Lung (tissue), 17 donors: ENCODE measurements at places on chromosomes 3 and 15.

- no peak for DNase-seq
Measured at GRCh38 chr3:59374818-59375211, 325.0 kb upstream of the CFAP20DC start.

DNA sequence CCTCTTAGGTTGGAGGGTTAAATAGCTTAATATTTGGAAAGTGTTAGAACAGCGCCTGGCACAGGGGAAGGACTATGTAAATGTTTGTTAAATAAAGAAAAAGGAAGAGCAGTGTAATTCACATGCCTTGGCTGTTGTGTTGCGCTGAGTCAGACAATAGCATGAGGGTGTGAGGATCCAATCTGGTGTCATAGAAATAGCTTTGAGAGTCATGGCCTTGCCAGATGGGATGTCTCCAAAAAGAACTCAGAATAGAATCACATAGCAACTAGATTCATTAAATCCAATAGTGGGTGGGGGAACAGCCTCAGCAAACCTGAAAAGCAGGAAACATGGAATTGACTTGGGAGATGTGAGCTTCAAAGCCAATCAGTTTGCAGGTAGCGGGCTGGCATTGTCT is 3.9 kb upstream of the RBSN start:
- peak; percentile 42 for DNase-seq

- DNase-seq, result peak; percentile 39
Measured at GRCh38 chr3:41369838-41370237, 170.5 kb downstream of the CTNNB1 start.

GRCh38 chr3:29694783-29695182 is 413.9 kb downstream of the RBMS3 start:
- DNase-seq, result peak; percentile 42

- DNase-seq, result no peak
Measured at GRCh38 chr3:11713171-11713570, 69.5 kb upstream of the VGLL4 start.

DNA sequence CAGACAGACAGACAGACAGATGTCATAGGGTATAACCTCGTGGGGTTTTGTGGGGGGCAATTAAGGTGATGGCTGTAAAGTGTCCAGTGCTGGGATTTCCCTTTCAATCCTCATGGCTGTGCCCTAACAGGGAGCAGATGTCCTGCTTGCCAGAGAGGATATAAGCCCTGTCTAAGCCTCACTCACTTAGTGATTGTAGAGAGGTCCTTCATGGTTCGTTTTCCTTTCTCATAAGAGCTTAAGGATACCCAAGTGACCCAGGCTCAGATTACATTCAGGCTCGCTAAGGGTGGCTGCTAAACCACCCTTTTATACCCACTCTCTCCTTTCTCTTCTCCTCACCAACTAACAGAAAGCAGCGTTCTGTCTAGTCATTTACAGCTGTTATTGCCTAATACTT is 19.2 kb downstream of the LYSMD2 start:
- no peak for DNase-seq

GRCh38 chr15:66840615-66841390 is 138.8 kb downstream of the SMAD6 start:
- DNase-seq, result no peak

DNA sequence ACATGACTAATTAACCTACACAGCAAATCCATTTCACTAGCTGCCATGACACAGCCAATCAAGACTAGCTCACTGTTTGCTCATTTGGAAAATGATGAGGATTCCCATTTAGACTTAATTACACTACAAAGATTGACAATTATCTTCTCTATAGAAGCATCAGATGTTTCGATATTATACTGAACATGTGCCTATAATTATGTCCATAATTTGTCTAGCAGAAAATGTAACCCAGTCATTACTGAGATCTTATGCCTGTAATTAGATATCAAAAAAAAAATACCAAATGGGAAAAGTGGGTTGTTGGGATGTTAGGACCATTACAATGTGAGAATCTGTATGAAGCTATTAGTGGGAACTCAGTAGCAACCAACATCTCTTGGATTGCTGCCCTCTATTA is 344.2 kb upstream of the MCTP2 start:
- no peak for DNase-seq

DNA sequence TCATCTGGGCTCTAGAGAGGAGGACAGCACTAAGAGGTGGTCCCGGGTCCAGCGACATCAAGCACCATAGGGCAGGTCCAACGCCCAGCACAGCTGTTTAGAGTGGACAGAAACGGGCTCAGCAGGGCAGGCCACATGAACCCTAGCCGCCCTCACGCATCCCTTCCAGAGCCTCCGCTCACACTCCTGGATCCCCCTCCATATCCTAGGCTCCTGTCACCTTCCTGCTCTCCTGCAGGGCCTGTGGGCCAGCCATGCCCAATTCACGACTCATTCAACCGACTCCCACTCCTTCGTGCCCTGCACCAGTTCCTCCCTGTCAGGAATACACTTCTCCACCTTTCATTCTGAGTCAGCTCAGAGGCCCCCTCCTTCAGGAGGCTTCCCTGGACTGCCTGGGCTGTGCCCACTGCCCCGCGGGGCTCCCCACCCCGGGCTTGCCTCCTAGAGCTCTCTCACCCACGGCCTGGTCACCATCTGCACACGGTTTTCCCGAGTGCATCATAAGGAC is 90.2 kb downstream of the LINGO1 start:
- no peak for DNase-seq

DNA sequence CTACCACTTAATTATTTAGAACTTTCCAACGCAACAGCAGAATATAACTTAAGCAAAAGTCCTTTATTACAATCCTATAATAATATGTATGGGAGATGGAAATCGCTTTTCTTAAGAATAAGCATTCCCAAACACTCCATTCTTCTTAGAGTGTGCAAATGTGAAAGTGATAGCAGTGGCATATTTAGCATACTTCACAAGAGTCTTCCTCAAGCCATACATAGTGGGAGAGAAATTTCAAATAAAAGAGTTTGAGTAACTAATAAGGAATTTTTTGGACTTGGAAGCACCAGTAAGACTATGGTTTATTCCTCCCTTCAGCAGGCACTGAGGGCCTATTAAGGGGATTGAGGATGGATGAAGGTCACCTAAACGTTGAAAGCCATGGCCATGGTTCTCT is 22.1 kb upstream of the BNC1 start:
- DNase-seq, result no peak

DNA sequence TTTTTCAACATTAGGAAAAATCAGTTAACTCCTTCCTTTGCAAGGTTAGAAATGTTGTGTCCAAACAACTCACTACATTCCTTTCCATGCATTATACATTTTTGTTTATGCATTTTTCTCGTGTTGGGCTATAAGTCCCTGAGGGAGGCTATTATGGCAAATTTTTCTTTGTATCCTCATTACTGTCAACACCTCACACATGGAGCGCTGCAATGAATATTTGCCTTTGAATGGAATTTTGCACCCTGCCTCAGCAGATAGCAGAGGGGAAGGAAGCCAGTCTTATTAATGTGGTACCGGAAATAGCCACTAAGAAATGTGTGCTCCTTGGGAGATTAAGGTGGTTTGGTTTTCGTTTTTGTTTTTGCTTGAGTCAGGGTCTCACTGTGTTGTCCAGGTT is 134.7 kb downstream of the THSD4 start:
- DNase-seq, result peak; percentile 90

- DNase-seq, result no peak
Measured at GRCh38 chr3:46091046-46091445, 63.8 kb upstream of the XCR1 start.

DNA sequence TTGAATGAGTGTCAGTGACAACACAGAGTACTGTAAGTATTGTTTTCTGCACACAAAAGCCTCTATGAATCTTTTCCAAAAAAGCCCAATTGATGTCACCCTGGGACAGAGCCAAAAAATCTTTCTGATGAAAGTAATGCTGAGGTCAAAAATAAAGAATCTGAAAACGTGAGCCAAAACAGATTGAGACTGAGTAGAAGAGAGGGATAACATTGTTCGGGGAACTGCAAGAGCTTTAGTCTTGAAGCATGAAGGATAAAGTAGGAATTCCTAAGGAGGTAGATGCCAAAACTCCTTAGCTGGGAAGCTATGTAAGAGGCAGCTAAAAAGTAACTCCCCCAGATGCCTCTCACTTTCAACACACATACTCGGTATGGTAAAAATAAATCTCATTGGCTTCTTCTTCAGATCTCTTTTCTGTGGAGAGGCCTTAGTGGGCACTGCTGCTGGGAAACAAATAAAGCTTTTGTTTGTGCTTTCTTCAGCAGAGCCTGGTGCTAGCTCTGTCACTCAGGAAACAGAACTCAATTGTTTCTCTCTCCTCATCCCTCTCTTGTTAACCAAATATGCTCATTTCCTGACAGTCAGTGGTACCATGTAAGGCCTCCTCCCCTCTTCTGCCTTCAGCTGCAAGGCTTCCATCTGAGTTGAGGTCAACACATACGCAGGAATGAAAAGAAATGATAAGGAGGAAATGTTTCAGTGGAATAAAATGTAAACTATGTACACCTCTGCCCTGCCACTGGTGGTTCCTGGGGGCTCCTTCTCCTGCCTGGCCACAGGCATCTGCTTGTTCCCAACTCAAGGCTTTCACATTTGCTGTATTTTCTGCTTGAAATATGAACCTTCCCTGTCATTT is 58.1 kb downstream of the CD200 start:
- DNase-seq, result peak; percentile 67

DNA sequence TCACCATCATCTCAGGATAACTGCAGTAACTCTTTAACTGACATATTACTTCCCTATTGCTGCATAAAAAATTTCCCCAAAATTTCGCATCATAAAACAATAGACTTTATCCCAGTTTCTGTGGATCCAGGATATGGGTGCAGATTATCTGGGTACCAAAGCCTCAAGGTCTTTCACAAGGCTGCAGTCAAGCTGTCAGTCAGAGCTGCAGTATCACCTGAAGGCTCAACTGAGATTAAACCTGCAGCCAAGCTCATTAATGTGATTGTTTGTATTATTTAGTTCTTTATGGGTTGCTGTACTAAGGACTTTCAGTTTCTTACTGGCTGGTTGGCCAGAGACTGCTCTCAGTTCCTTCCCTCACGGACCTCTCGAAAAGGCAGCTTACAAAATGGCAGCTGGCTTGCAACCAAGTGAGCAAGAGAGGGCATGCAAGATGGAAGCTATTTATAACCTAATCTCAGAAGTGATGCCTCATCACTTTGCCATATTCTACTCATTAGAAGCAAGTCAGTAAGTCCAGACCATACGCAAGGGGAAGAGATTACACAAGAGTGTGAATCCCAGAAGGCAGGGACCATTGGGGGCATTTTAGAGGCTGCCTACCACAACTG is 54.9 kb downstream of the DCUN1D1 start:
- DNase-seq, result peak; percentile 20

DNA sequence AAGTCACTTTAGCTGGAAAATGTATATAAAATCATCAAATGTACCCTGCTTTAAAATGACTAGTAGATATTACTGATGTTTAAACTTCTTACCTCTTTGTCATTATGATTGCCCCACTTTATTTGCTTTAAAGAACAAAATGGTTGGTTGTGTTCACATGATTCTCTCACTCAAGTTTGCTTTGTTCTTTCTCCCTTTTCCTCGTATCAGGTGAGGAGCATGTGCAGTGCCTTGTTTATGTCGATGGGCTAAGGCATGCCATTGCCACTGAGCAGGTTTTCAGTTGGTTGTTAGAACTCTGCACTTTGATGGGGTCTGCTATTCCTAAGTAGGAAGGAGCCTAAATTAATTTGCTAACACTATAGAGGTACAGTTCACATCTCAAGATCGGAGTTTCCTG is 5.3 kb downstream of the MAP2K5 start:
- DNase-seq, result no peak

- no peak for DNase-seq
Measured at GRCh38 chr3:59654480-59655417, 604.9 kb upstream of the CFAP20DC start.

- no peak for DNase-seq
Measured at GRCh38 chr3:141486496-141486745, 406 bp upstream of the RASA2 start.

DNA sequence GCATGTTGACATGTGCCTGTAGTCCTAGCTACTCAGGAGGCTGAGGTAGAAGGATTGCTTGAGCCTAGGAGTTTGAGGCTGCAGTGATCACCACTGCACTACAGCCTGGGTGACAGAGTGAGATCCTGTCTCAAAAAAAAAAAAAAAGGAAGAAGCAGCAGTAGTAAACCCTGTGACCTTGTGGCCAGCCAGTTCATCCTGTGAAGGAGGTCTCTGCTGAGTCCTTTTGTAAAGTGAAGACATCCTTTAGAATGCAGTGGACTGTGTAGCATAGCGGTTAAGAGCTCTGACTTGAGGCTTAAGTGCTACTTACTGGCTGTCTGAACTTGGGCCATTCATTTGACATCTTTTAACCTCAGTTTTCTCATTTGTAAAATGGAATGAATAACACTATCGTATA is 8.3 kb downstream of the EXOSC7 start:
- DNase-seq, result no peak

DNA sequence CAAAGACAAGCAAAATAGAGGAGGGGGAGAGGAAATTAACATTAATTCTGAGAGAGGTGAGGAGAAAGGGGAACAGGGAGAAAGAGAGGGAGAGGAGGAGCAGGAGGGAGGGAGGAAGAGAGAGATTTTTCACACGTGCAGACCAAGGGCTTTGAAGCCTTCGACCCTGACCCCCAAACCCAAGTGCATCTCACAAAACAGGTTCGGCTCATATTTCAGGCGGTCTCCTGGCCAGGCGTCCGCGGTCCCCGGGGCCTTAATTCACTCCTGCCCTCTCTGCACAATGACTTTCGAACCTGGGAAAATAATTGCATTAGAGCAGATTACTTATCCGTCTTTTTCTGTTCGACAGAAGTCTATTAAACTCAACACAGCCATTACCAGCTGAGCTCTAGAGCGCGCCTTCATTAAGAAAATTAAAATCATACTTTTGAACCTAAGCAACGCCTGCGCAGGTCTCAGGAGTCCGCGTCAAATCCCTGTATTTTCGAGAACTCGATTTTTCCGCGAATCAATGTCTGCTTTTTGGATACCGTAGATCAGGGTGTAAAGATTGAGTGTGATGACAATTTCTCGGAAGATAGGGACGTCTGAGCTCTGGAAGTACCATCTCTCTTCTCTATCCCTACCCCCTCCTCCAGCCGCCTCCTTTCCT is 220.7 kb downstream of the MEIS2 start:
- peak; percentile 13 for DNase-seq
